ENCODE measurements at places on chromosomes 12 and 14. TPM values are rescaled to one million over a fixed set of nuclear protein-coding genes. Genes with fewer than 3 reads are reported as not detected.

Gene BCL7A
- total RNA-seq: 3.8 TPM

Gene RPL10L
- total RNA-seq: not detected

Gene NRL
- 5.5 TPM for total RNA-seq

Gene TRIAP1
- total RNA-seq: 5.1 TPM

Gene ESPL1
- total RNA-seq: 2.5 TPM

Gene GXYLT1
- total RNA-seq: 25.3 TPM

Gene TRIM9
- total RNA-seq: 4.2 TPM

Gene KRT75
- not detected for total RNA-seq

Gene GPR135
- total RNA-seq: 10.8 TPM

Gene INHBC
- not detected for total RNA-seq

Gene TSPAN9
- 15.7 TPM for total RNA-seq

Gene LYZ
- 20.4 TPM for total RNA-seq

Gene FOXA1
- total RNA-seq: not detected

Gene TMEM63C
- not detected for total RNA-seq

Gene NOXRED1
- total RNA-seq: not detected

Gene GIT2
- total RNA-seq: 39.8 TPM

Gene BICDL1
- total RNA-seq: 1.5 TPM

Gene ALG10B
- total RNA-seq: 8.0 TPM

Gene TMTC1
- total RNA-seq: 207 TPM

Gene JDP2
- total RNA-seq: 116 TPM

Gene ATG14
- total RNA-seq: 14.7 TPM

Gene FAM90A1
- not detected for total RNA-seq

Gene CKB
- total RNA-seq: 75.6 TPM

Gene MIA2
- total RNA-seq: 15.7 TPM

Gene BDKRB2
- total RNA-seq: 13.7 TPM

Gene PAPLN
- 314 TPM for total RNA-seq

Gene TMEM30B
- 32.9 TPM for total RNA-seq
